Caco-2 (cell line): ENCODE measurements at places on chromosomes 5 and 9. TPM values are rescaled to one million over a fixed set of nuclear protein-coding genes. Genes with fewer than 3 reads are reported as not detected.

ARHGEF37 gene
- 0.70 and 0.86 TPM in 2 replicates for total RNA-seq

IFNA2 gene
- total RNA-seq: not detected in 2 replicates

DDX4 gene
- total RNA-seq: 0.26 TPM in 1 of 2 replicates, not detected in the other

TRIM36 gene
- 0.95 and 1.3 TPM in 2 replicates for total RNA-seq

COL27A1 gene
- total RNA-seq: 31.1 and 41.3 TPM in 2 replicates

GRM6 gene
- not detected in 2 replicates for total RNA-seq

DNA sequence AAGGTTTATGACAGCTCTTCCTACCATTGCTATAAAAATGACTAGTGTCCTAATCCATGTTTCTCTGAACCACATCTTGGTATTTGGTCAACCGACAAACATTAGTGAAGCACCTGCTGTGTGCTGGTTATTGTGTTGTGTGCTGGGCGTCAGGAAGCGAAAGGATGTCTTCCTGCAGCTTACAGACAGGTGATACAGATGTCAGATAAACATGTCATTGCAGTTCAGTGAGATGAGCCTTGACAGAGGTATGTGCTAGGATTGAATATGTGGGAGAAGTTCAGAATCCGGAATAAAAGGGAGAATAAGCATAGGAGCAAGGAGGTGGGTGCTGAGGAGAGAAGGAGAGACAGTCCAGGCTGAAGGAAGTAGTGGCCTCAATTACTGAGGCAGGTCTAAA lies 20.3 kb upstream of the CTNNA1 start:
- no peak for DNase-seq

DNA sequence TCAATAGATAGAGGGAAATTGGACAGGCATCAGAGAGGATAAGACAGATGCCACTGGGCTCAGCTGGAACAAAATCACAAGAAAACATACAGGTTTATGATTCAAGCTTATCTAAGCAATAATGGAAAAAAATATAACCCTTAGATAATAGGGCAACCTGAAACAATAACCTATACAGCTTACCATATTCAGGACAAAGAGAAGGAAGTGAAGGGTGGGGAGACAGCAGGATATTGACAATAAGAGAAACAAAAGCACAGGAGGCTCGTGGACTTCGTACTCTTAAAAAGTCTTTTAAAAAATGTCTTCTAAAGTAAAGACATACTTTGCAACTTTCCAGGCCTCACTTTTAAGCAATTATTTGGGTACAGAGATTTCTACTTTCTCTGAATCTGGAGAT lies 225.3 kb downstream of the NTRK2 start:
- DNase-seq: no peak

DNA sequence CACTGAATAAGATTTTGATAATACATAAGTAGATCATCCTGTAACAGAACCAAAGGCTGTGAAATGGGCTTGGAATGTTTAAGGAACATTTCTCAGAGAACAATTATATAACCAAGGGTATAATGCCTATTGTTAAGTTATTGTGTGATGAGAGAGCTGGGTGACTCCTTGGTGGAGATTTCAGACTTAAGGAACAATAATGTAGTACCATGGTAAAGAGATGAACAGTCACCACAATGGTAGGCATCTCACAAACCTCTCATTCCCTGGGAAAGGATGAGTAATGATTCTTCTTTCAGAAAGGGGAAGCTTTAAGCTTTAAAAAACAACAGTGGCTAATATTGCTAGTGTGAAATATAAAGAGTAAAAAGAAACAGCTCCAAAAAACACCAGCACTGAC lies 147.4 kb downstream of the TRIM36 start:
- no peak for DNase-seq

DNA sequence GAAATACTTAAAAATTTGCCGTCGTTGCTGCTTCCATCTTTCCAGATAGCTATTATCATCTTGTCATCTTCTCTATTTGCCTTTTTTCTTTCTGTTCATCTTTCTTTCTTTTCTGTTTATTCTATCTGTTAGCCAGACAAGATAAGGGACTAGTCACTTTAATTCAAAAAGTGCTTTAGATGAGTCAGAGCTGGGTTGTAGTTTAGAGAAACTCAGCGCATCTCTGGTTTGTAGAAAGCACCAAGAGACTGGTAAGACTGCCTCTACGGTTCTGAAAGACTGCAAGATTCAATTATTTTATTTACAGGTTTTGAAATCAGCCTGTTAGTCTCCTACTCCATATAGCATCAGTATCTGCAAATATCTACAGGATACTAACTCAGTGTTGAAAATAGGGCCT lies 562.8 kb upstream of the RIOK2 start:
- DNase-seq: no peak

DNA sequence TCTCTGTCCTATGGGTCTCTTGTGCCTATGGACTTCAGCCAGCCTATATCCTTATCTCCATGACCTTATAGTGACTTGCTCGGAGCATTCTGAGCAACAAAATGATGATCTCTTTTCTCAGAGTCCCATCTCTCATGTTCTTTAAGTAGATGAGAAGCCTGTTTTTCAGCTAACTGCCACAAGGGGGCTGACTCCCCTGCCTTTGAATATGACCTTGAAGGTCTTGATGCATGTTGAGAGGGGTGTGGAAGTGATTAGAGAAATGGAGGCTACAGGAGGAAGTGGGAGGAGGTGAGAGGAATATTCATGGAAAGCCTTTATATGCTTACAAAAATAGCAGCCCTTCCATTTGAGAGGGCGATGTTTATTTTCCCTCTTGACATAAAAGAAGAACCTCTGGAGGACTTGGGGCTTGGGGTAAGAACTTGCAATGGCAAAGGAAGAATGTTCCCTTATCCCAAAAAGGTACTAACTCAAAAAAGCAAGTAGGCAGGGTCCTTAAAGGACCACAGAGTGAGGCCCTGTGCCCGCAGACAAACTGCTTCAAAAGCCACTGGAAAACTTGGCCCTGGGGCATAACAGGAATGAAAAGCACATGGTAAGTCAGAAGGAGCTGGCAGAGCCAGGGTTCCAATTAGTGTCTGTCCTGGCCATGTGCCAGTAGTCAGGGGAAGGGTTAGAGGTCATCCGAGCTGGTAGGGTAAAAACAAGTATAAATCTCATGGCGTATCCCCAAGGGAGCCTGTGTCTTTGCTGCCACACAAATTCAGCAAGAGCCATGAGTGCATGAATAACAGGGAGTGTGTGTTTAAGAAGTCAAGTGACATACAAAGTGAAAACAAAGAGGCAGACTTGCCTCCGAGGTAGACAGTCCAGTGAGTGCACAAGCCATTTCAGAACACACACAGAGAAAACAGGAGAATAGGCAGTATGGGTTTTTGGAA lies 39.1 kb downstream of the FGD3 start:
- no peak for DNase-seq

- DNase-seq: no peak
Measured at GRCh38 chr5:172436879-172437369, 17.4 kb downstream of the SH3PXD2B start.

DNA sequence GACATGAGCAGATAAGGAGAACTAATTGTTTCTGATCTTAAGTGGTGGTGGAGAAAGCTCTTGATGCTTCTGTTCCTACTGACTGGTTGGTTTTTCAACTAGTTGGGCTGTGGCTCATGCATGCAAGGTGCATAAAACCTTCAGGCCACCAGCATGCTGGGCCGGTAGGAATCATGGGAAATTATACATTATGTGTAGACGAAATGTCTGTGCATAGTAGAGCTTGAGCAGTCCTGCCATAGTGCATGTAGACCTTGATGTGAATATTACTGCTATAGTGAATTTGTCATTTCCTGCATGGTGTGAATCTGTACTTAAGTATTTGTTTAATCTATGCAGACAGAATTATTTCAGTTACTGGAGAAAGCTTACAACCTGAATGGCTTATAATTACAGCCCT lies 433.6 kb upstream of the ADAMTSL1 start:
- DNase-seq: no peak

- DNase-seq: no peak
Measured at GRCh38 chr5:32684260-32684659, 26.9 kb upstream of the NPR3 start.
